ENCODE measurements at places on chromosomes 16 and 17.

DNA sequence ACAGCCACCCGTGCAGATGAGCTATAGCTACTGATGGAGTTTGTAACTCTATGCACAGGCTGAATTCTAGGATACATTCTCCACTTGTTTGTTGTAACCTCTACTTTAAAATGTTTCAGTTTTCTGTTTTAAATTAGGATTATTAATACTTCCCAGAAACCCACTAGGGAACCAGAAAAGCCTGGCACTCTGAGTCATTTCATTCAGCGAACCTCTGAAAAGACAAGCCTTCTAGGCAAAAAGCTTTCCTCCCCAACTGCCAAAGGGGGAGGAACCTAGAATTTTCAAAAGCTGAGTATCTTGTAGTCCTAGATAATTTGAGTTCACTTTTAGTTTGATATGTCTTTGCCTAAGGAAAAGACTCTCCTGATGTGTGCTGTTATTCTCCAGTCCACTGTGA is 43.2 kb downstream of the GOSR1 start:
- DNase-seq: no peak

DNA sequence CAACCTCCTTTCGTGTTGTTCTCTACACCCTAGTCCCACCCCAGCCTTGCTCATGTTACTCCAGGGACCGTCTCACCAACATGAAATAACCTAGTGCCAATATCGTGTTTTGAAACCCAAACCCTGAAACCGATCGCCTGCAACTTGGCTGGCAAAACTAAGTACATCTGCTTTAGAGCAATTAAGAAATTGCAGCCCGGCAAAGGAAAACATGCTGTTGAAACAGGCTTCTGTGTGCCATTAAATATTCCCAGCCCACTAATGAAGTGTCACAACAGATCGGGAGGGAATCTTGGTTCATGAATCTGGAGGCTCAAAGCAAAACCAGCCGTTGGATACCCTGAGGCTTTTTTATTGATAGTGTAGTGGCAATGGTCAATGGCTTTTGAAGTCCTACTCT is 48.3 kb upstream of the GPR139 start:
- no peak for DNase-seq

DNA sequence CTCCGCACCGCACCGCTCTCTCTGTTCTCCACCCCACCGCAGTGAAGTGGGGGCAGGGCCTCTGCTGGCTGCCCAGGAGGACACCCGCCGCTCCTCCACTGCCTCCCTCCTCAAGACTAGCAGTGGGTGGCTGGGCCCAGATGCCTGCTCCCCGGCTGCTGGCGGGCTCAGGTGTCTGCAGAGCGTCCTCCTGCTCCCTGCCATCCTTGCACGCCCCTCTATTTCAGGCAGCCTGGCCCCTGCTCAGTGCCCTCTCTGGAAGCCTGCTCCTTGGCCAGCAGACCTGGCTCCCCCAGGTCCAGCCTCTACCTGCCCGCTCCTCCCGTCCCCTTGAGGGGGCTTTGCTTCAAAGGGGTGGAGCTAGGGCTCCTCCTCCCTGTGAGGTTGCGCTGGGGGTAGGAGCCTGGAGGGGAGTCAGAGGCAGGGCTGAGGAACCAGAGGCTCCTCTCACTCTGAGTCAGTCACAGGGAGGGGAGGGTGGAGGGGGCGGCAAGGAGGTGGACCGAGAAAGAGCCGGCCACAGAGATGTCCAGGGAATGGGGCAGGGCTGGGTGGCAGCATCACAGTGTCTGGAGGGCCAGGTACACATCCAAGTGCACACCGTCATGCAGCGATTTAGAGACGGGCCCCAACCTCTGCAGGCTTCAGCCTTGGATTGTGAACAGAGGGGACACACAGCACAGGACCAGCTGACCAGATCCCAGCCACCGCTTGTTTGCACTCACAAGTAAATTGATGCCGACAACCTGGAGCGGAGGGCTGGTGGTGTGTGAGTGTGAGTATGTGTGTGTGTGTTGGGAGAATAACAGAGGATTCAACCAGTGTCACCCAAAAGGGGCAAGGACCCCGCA is 9.8 kb upstream of the TMEM92 start:
- peak; percentile 13 for DNase-seq

DNA sequence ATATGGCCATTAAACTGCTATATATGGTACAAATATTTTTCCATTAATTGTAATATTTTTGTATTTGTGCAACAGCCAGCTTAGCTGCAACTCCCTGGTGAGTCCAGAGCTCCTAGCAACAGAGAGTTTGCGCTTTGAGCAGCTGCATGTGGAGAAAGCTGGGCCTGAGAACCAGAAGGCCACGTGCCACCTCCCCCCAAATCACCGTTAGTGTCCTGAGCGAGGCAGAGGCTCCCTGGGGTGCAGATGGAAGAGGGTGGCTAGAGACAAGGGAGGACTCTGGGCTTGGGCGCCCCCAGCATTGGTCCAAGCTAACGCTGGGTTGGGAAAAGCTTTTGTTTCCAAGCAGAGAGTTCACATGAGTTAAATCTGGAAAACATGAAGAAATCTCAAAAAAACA is 41.6 kb downstream of the HSBP1 start:
- DNase-seq: no peak

DNA sequence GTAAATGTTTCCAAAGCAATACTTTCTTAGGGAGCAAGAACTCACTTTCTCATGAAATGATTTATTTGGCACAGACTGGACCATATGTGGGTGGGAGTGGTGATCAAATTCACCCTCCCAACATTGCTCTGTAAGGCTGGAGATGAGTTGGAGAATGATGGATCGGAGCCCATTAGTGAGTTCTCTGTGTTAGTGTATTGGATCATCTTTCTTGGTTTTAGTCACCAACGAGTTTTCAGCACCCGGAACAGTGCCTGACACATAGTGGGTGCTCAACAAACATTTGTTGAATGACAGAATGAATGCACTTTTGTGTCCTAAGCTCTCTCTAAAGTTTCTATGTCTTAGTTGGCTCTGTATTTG is 104.5 kb upstream of the FAM20A start:
- DNase-seq: no peak

GRCh38 chr16:77195411-77195810 is 3.8 kb upstream of the SYCE1L start:
- no peak for DNase-seq

DNA sequence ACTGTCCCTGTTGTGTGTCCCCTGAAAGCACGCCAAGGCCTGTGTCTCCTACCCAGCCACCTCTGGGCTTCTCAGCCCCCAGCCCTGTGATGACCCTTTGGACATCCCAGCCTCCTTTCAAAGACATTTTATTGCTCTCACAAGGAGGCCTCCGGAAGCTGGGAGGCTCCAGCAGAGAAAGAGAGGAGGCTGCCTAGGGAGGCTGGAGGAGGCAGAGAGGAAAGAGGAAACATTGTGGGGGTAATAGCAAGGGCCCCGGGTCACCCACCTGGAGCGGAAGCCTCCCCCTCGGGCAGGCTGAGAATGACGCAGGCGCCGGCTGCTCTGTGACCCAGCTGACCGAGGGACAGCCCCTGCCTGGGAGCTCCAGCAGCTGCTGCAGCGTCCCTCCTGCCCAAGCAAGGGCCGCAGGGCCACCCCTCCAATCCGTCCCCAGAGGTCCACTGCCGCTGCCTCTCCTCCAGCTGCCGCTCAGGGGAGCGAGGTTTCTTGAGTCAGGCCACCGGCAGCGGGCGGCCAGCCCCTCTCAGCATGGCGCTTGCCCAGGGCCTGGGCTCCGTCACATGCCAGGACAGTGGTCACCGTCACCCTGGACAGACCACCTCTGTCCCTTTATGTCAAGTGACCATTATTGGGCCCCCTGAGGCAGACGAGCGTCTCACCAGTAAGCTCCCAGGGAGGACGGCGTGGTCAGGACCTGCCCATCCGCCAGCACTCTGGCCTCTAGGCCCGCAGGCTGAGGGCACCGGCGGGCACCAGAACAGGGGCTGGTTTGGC is 29.3 kb downstream of the ACTG1 start:
- DNase-seq: no peak

DNA sequence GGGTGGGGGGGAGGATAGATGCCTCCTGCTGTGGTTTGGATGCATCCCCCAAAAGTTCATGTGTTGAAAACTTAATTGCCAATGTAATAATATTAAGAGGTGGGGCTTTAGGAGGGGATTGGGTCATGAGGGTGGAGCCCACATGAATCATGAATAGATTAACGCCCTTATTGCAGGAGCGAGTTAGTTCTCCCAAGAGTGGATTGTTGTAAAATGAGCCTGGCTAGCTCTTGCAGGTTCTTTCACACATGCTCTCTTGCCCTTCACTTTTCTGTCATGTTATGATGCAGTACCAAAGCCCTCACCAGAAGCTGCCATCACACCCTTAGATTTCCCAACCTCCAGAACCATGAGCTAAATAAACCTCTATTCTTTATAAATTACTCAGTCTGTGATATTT is 52.0 kb downstream of the GINS3 start:
- no peak for DNase-seq

GRCh38 chr17:1898332-1898731 is 68.5 kb downstream of the RPA1 start:
- DNase-seq: no peak

GRCh38 chr17:10608244-10608643 is 48.9 kb downstream of the MYH3 start:
- DNase-seq: no peak

DNA sequence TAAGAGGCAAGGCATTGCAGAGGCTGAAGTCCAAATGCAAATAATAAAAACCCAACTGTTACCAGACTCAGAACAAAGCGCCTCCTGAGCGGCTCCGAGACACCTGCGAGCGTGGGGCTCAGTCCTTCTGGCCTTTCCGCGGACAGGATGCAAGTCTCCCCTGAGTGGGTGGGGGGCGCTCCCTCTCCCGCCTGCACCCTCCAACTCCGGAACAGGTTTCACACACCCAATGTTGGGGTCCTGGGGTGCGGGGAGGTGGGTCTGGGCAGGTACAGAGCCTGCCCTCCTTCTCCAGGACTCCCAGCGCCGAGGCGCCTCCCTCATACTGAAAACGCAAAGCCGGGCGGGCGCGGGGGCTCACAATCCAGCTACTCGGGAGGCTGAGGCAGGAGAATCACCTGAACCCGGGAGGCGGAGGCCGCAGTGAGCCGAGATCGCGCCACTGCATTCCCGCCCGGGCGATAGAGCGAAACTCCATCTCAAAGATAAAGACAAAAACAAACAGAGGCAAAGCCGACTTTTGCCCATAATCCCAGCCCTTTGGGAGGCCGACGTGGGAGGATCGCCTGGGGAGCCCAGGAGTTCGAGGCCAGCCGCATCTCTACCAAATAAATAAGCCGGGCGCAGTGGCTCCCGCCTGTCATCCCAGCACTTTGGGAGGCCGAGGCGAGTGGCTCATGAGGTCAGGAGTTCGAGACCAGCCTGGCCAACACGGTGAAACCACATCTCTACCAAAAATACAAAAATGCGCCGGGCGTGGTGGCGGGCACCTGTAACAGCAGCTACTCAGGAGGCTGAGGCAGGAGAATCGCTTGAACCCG is 893 bp downstream of the GINS2 start:
- no peak for DNase-seq

- DNase-seq: no peak
Measured at GRCh38 chr16:1908184-1908583, 10.0 kb downstream of the HS3ST6 start.

DNA sequence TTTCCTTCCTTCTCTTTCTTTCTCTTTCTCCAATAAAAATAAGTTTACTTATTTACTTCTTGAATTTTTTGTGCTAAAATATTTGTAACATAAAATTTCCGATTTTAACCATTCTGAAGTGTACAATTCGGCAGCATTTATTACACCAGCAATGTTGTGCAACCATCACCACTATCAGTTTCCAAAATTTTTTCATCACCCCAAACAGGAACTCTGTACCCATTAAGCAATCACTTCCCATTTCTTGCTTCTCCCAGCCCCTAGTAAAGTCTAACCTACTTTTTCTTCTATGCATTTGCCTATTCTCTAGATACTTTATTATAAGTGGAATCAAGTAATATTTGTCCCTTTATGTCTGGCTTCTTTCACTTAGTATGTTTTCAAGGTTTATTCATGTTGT is 2.5 kb upstream of the HP start:
- no peak for DNase-seq

DNA sequence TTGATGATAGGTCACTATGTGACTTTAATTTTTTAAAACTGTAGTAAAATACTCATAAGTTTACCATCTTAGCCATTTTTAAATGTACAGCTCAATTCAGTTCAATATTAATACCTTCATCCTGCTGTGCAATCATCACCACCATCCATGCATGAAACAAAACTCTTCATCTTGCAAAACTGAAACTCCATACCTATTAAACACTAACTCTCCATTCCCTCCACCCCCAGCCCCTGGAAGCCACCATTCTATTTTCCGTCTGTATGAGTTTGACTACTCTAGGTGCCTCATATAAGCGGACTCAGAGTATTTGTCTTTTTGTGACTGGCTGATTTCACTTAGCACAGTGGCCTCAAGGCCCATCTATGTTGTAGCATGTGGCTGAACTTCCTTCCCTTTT is 9.4 kb upstream of the CNEP1R1 start:
- DNase-seq: no peak

DNA sequence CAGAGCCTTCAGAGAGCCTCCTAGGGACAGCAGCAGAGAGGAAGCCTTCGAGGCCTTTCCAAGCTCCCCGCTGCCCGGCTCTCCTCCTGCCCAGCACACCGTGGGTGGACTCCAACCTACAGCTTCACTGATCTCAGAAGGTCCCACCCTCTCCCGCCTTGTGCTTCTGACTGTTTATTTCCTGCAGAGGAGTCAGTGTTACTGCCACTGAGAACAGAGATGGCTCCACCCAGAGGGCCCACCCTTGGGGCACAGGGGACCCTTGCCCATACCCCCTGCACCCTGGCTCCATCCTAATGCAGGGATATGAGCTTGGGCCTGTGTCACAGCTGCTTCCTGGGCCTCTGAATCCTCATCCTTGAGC is 52.8 kb upstream of the TOB1 start:
- no peak for DNase-seq

GRCh38 chr17:48678141-48678971 is 44.0 kb downstream of the PRAC1 start:
- peak; percentile 79 for DNase-seq

DNA sequence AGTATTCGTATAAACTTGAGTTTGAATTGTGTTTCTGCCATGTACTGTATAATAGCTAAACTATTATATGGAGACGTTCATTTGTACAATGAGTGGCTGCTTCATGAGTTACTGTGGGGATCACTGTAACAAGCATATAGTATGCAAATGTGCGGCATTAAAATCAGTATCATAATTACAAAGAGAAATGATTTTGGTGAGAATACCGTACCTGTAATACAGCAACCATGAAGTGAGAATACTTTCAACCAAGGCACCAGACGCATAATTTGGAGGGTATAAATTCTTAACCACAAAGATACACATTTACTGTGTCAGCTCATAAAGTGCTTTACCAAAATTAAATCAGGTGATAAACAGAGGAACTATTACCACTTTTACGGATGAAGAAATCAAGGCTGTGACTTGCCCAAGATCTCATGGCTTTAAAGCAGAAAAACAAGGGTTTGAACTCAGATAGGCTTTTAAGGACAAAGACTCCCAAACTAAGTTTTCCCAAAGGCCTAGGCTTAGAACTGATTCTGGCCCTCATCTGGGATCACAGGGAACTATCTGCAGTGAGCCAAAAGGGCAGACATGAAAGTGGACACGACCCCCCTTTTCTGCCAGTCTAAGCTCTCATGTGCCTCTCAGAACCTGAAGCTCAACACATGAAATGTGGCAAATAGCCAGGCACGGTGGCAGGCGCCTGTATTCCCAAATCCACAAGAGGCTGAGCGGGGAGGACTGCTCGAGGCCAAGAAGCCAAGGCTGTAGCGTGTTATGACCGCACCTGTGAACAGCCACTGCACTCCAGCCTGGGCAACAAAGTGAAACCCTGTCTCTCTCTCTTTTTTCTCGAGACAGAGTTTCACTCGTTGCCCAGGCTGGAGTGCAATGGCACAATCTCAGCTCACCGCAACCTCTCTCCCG is 6.4 kb downstream of the RPS15A start:
- no peak for DNase-seq

- DNase-seq: no peak
Measured at GRCh38 chr16:12449795-12450194, 353.9 kb downstream of the CPPED1 start.

GRCh38 chr16:54080524-54081008 is 206.0 kb downstream of the IRX3 start:
- DNase-seq: no peak
